ENCODE measurements at places on chromosomes 2 and 18. TPM values are rescaled to one million over a fixed set of nuclear protein-coding genes. Genes with fewer than 3 reads are reported as not detected.

- peak; percentile 41 for DNase-seq
Measured at GRCh38 chr18:8654503-8655451, 45.5 kb downstream of the RAB12 start.

GRCh38 chr18:50151926-50152325, 43.0 kb downstream of the MYO5B start:
- DNase-seq, result peak; percentile 25

DNA sequence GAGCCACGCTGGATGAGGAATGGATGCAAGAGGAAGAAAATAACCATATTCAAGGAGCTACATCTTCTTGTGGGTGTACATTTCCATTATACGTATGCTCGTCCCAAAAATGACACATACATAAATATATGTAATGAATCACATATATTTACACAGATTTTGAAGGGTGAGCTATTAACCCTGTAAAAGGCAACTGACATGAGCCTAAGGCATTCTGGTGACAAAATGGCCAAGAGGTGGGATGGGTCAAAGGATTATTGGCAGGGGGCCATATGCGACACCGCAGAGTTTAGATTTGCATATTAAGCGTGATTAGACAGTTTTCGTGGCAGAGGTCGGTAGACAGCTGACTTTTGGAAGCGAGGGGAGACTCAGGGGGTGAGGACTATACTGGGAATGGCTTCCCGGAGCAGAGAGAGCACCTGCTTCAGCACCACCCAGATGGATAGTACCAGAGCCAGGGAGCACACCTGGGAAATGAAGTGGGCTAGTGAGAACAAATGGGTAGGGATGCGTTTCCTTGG, 431 bp upstream of the CNRIP1 start:
- DNase-seq, result no peak

The MROH2A gene
- not detected for total RNA-seq

The CYP27C1 gene
- total RNA-seq, result under 0.01 TPM

The MC5R gene
- total RNA-seq, result not detected

All from fibroblast of villous mesenchyme (primary cell).